Activated CD4-positive, CD25-positive, alpha-beta regulatory T cell treated with anti-CD3 and anti-CD28 coated beads, Interleukin-2, amount 50 U/mL, for 16 hours (primary cell): ENCODE measurements at places on chromosomes 2 and 18.

- DNase-seq: no peak
These were observed 298.6 kb downstream of the MEIS1 start for GRCh38 chr2:66733364-66733999.

DNA sequence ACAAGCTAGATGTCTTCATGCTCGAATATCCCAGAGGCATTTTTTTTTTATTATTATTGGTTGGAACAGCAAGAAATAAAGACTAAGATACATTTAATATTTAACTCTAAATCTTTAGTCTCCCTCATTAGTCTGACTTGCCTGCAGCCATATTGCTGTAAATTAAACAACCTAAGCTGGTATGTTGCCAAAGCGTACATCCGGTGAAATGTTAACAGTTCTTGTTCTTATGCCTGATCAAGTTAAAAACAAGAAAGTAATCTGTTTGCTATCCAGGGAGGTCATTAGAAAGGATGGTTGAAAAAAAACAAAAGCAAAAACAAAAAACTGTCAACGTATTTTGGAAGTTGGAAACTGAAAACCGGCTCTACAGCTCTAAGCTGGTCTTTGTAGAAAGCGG is 125.9 kb upstream of the NABP1 start:
- no peak for DNase-seq

DNA sequence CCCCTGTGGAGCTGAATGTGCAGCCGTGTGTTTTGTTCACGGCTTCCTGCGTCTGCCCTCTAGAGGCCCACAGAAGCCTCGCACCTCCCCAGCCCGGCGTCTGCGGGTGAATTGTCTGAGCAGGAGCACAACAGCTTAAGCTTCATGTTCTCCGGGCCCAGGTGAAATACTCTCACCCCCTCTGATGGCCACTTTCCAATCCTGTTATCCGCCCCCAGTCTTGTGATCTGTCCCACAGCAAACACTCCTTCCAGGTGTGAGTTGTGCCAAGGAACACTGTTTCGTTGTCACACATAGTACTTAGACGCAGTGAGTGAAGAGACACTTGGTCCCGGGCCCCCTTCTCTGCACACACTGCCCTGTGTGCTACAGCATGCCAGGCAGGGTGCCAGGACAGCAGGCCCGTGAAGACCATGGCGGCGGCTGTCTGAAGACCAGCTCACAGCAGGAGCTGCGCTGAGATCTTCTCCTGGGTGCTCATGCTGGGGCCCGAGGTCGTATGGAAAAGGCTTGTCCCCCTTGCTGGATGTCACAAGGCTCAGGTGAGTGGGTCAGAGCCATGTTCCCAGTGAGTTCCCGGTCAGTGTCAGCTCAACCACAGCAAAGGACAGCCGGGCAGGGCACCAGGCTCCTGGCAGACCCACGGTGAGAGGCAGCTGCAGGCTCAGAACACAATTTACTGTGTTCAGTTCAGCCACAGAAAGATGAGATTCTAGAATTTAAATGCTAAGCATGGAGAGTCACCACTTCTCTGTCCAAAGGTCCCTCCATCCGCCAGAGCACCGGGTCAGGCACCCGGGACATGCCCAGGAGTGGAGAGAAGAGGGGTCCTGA is 6.8 kb upstream of the PXDN start:
- DNase-seq: no peak

DNA sequence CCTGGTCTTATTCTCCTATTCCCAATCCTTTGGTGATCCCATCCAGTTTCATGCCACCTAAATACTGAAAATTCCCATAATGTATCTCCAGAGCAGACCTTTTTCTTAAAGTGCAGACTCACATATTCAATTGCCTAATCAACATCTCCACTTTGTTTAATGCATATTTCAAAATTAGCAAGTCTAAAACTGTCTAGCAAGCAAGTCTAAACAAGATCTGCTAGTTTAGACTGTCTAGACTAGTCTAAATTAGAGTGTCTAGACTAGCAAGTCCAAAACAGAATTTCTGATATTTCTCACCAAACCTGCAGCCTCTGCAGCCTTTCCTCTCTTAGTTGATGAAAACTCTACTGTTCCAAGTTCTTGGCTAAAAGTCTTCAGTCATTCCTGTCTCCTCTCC is 44.6 kb downstream of the THUMPD2 start:
- no peak for DNase-seq

- DNase-seq: no peak
These were observed 90.4 kb downstream of the CYP26B1 start for GRCh38 chr2:72057308-72057707.

DNA sequence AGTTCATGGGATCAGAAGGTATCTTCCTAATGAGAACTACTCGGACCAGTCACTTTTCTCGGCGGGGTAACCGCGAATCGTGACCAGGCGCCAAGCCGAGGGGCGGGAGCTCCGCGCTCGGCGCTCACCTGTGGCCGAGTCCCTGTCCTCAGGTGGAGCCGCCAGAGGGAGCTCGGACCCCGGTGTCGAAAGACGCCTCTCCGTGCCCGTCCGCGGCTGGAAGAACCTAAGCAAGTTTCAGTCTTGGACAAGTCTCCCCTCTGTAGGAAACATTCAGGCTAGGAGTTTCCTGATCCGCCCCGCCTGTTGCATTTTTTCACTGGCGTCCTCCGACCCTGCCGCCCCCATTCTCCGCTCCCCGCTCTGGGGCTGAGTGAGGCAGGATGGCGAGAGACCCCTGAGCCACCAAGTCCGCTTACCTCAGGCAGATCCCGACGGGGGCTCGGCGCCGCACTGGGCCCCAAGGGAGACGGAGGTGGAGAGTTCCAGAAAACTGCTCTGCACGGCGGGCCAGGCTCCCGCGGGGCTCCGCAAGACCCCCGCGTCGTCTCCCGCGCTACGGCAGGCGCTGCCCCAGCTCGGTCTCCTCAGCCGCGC is 480 bp downstream of the DSEL start:
- no peak for DNase-seq

DNA sequence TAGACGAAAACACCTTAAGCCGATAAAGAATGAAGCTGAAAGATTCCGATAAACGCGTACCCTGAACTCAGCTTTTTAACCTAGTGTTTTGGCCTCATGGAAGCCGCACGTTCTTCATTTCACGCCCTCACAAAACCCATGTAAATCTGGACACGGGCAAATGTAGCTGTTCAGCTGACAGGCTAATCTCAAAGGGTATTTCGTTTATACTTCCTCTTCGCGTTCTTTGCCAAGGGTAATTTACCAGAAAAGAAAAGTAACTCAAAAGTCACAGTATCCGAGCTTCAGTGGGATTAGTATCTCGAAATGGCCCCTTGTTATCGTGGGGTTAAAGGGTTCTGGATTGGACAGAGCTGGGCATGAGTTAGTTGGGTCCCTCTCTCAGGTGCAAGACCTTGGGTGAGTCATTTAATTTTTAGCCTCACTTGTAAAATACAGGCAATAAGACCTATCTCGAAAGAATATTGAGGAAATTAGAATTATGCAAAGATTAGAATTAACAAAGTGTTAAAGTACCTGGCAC is 22.0 kb upstream of the STPG4 start:
- no peak for DNase-seq

- DNase-seq: no peak
These were observed 198.2 kb downstream of the NDUFA10 start for GRCh38 chr2:239826786-239827522.
